ENCODE measurements at places on chromosomes 4 and X. TPM values are rescaled to one million over a fixed set of nuclear protein-coding genes. Genes with fewer than 3 reads are reported as not detected.
A peak's percentile ranks its signal among the peaks of the same experiment; 100 is the strongest.

The CTAG1A gene
- not detected for total RNA-seq

The F9 gene
- not detected for total RNA-seq

DNA sequence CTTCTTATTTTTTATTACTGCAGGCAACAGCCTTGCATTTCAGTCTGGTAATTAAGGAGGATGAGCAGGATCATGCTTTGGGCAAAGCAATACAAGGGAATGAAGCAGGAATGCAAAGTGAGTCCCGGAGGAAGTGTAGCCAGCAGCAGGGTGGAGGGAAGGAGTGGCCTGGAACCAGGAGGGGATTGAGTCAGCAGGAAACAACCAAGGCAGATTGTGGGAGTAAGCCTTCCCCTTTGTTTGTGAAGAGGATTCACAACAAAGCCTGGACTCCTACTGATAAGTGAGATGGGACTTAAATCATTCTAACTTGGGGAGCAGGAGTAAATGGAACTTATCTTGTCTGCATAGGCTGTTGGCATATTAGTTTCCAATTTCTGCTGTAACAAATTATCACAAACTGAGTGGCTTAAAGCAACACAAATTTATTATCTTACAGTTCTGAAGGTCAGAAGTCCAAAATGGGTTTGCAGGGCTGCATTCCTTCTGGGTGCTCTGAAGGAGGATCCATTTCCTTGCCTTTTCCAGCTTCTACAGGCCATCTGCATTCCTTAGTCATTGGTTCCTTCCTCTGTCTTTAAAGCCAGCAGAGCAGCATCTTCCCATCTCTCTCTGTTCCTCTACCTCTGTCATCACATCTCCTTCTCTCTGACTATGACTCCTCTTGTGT is 93.2 kb upstream of the AP1S2 start:
- H3K27me3 ChIP-seq: peaks cover 3% of the 10 kb centered on the region
- no peak overlapping the region for H3K27ac ChIP-seq
- no peak for DNase-seq
- no peaks in the 10 kb centered on the region for H3K36me3 ChIP-seq
- H3K4me1 ChIP-seq: no peaks in the 10 kb centered on the region

DNA sequence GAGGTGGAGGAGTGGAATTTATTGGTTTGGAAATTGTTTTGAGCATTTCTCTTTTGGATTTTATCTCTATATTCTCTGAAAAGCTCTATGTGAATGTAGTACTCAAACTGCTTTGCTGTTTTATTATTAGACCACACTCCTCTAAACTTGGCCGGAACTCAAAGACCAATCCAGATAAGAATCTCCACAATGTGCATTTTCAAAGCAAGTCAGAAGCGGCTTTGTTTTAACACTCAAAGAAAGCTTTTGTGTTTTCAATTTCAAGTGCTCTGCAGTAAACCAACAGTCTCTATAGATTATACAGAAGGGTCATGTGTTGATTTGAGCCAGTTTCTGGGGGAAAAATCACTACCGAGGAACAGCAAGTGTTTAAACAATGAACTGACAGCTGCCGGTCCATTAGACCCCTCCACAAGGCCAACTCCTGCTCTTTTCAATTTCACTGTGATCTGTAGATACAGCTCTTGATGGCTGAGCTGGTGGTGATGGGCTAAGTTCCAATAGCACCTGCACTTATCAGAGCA is 79.4 kb downstream of the FTHL17 start:
- peaks cover 8% of the 10 kb centered on the region for H3K4me1 ChIP-seq
- H3K4me3 ChIP-seq: no peak overlapping the region
- H3K27ac ChIP-seq: no peak overlapping the region
- no peak for DNase-seq
- no peaks in the 10 kb centered on the region for H3K36me3 ChIP-seq

GRCh38 chrX:96841325-96841724 is 42.4 kb upstream of the RPA4 start:
- H3K27me3 ChIP-seq: no peaks in the 10 kb centered on the region
- H3K36me3 ChIP-seq: no peaks in the 10 kb centered on the region
- no peaks in the 10 kb centered on the region for H3K4me1 ChIP-seq
- H3K27ac ChIP-seq: no peak overlapping the region
- DNase-seq: no peak

DNA sequence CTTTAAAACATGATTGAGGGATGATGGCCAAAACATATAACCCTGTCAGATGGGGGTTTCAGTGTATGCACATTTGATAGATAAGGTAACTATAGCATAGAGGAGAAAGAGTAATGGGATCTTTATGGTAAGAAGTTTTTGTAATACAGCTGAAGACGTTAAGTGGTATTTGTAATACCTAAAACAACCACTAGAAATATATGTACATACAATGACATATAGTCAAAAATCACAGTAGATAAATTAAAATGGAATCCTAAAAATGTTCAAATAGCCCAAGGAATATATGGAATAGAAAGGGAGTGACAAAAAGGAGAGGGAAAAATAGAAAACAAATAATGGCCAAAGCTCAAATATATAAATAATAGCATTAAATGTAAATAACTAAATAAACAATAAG is 371.3 kb upstream of the FSTL5 start:
- no peaks in the 10 kb centered on the region for H3K36me3 ChIP-seq
- no peaks in the 10 kb centered on the region for H3K27me3 ChIP-seq
- H3K27ac ChIP-seq: no peak overlapping the region
- no peaks in the 10 kb centered on the region for H3K4me1 ChIP-seq
- no peak for DNase-seq

DNA sequence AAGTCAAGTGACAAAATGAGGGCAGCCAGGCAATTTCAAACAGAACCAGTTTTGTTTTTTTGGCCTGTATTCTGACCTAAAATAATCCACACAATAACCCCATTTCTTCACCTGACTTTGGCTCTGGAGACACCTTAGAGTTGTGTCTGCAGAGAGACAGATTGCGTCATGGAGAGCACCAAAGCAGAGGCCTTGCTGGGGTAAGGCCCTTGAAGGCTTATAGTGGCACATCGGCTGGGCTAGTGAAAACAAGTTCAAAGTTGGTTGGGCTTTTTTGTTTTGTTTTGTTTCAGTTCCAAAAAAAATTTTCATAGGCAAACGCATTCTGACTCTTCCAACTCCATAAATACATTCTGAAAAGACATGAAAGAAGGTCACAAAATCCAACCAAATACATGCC is 34.4 kb downstream of the PARM1 start:
- no peak overlapping the region for H3K27ac ChIP-seq
- no peaks in the 10 kb centered on the region for H3K4me1 ChIP-seq
- H3K4me3 ChIP-seq: no peak overlapping the region
- DNase-seq: no peak

DNA sequence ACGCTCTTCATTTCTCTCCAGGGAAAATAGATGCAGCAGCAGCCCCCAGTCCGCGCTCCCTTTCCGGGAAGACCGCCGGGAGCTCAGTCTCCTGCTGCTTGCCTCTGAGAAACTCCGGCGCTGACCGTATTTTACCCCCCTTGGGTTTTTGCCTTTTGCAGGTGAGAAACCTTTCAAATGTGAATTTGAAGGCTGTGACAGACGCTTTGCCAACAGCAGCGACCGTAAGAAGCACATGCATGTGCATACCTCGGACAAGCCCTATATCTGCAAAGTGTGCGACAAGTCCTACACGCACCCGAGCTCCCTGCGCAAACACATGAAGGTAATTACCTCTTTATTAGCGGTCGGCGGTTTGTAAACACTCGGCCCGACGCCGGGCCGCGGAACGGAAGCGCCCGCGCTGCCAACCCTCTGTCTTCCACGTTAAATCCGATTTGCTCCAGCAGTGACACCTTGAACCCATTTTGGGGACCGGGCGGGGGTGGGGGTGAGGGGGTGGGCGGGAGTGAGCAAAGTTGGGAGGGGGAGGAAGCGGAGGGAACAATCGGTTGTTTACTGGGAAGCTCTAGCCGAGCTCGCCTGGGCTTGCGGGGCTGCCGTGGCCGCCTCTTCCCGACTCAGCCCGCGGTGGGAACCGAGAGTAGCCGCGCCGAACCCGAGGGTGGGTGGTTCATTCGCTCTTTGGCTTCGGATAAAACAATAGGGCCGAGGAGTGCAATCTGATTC is 3.0 kb downstream of the ZIC3 start:
- peaks cover 6% of the 10 kb centered on the region for H3K4me1 ChIP-seq
- H3K4me3 ChIP-seq: no peak overlapping the region
- H3K27me3 ChIP-seq: peaks cover 65% of the 10 kb centered on the region
- peaks cover 2% of the 10 kb centered on the region for H3K36me3 ChIP-seq
- H3K27ac ChIP-seq: peak overlapping the region; percentile 69

DNA sequence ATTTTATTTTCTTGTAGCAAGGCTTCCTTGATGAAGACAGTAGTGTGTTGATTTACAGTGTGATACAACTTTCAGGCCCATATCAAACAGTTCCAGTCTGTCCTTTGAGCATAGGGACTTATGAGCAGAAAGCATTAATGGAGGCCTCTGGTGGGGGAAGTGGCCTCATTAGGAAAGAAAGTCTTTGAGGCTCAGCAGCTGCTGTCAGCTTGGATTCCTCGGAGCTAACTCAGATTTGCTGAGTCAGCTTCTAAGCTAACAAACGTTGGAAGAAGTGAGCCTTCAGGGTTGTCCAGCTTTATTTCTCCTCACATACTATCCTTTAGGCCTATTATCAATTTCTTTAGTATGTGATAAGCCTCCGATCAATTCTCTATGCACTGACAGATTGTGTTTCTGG is 15.8 kb upstream of the SFRP2 start:
- no peak overlapping the region for H3K27ac ChIP-seq
- peaks cover 11% of the 10 kb centered on the region for H3K4me1 ChIP-seq

- no peak overlapping the region for H3K27ac ChIP-seq
- no peak for DNase-seq
- H3K36me3 ChIP-seq: no peaks in the 10 kb centered on the region
- no peak overlapping the region for H3K4me3 ChIP-seq
- H3K27me3 ChIP-seq: no peaks in the 10 kb centered on the region
Observed at GRCh38 chr4:181670506-181670905, 572.7 kb upstream of the TENM3 start.

GRCh38 chr4:35238793-35239192 is 1005.5 kb downstream of the ARAP2 start:
- no peak for DNase-seq
- H3K36me3 ChIP-seq: no peaks in the 10 kb centered on the region
- H3K27me3 ChIP-seq: no peaks in the 10 kb centered on the region

DNA sequence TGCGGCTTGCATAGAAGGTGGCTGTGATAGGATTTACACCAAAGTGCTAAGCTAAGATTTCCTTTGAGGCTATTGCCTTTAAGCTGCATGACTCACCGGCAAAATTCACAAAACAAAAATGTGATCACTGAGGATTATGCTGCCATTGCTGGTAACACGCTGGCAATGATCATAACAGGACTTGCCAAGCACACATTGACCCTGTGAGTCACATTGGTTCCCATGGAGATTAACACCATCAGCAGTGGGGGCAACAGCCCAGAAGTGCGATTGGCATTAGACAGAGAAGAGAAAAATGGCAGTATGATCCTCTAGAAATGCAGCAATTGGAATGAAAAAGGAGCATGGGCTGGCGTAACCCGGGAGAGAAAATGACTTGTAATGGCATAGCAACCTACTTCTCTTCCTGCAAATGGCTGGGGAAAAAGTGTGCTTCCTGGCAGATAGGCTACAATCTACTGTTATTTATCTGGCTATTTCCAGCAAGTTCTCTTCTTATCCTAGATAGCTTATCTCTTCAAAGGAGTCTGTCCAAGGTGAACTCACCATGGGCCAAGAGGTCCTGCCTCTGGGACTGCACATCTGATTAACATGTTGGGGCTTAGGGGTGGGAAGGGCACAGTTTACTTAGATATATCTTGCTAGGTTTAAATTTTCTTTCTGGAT is 314.2 kb upstream of the IGFBP7 start:
- H3K4me1 ChIP-seq: no peaks in the 10 kb centered on the region
- no peaks in the 10 kb centered on the region for H3K27me3 ChIP-seq
- DNase-seq: no peak
- no peak overlapping the region for H3K4me3 ChIP-seq

DNA sequence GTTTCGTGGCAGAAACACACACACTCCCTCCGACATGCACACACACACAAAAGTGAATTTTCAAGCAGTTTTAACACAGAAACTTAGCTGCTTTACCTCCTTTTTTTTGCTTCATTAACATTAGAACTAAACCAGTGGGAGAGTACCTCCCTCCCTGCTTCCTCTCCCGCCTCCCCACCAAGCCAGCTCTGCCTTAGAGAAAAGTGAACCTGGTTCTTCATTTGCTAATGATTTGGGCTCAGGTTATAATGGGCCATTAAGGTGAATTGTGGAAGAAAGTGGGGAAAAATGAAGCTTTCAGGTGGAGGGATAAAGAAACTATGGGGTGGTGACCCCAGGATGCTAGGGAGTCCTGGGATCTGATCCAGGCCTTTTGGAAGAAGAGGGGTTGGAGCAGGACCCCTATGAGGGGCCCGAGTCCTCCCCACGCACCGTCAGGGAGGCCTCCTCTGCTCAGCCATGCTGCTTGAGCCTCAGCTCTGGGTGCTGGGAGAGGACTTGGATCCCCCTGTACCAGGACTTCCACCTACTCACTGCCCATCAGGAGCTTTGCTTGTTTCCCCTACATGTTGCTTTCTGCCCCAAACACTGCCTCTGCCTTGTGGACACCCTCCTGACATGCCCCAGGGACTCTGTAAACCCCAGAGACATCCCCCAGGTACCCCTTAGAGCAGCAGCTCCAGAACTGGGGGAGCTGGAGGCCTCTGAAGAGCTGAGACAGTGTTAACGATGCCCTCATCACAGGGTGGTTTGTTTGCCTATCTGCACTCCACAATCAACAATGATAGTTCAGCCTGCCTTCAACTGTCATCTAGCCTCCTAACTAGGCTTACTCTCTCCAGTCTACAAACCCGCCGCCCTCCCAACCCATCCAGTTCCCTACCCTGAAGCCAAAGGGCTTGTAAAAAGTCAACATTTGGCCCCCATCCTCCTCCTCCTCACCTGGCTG is 6.5 kb upstream of the JADE1 start:
- no peak overlapping the region for H3K27ac ChIP-seq
- peaks cover 5% of the 10 kb centered on the region for H3K4me1 ChIP-seq
- no peaks in the 10 kb centered on the region for H3K36me3 ChIP-seq
- no peak for DNase-seq
- no peak overlapping the region for H3K4me3 ChIP-seq
- no peaks in the 10 kb centered on the region for H3K27me3 ChIP-seq

DNA sequence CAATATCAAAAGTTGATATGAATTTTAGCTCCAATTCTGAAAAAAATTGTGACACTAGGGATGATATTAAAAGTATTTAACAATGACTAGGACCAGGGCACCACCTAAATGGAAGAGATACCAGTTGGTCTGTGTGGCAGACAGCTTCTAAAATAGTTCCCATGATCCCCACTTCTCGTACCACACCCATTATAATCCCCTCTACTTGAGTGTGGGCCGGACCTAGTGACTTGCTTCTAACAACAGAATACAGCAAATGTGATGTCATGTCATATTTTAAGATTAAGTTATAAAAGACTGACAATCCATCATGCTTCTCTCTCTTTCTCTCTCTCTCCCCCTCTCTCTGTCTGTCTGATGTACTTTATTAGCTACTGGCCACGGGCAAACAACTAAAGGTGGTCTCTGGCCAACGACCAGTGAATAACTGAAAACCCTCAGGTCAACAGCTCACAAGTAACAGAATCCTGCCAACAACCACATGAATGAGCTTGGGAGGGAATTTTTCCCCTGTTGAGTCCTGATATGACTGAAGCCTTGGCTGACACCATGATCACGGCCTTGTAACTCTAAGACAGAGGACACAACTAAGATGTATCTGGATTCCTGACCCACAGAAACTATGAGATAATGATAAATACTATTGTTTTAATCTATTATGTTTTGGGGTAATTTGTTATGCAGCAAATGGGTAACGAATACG is 34.4 kb downstream of the FAM13A start:
- H3K4me1 ChIP-seq: peaks cover 3% of the 10 kb centered on the region
- no peak for DNase-seq
- H3K27ac ChIP-seq: no peak overlapping the region
- no peak overlapping the region for H3K4me3 ChIP-seq
- peaks cover under 1% of the 10 kb centered on the region for H3K27me3 ChIP-seq

- no peak overlapping the region for H3K27ac ChIP-seq
- no peak for DNase-seq
- no peaks in the 10 kb centered on the region for H3K36me3 ChIP-seq
Observed at GRCh38 chrX:39905538-39905891, 192.2 kb downstream of the BCOR start.
